ENCODE measurements at places on chromosomes 2 and 18. TPM values are rescaled to one million over a fixed set of nuclear protein-coding genes. Genes with fewer than 3 reads are reported as not detected.

The EML6 gene
- total RNA-seq: 0.53 TPM

The GMCL1 gene
- 9.5 TPM for total RNA-seq

The EPC2 gene
- total RNA-seq: 10.8 TPM

GRCh38 chr2:185608799-185609198, 129.8 kb upstream of the FSIP2 start:
- DNase-seq: peak; percentile 44

GRCh38 chr18:80245781-80246444, 1.4 kb downstream of the PARD6G start:
- peak; percentile 59 for DNase-seq

DNA sequence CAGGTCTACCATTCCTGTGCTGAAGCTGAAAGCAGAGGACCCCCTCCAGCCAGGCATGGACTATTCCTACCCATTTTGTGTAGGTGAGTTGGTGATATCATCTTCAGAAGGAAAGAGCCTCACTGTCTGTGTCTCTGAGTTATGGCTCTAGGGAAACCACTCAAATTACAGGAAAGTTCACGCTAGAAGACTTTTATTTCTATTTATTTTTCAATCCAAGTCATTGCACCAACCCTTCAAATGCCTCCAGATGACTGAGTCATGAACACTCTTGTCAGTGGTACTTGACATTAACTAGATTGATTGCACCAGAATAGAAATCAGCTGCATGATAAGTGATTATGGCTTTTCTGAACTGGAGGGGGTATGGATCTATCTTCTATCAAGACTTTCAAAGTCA, 338.4 kb downstream of the MBD2 start:
- DNase-seq: no peak

DNA sequence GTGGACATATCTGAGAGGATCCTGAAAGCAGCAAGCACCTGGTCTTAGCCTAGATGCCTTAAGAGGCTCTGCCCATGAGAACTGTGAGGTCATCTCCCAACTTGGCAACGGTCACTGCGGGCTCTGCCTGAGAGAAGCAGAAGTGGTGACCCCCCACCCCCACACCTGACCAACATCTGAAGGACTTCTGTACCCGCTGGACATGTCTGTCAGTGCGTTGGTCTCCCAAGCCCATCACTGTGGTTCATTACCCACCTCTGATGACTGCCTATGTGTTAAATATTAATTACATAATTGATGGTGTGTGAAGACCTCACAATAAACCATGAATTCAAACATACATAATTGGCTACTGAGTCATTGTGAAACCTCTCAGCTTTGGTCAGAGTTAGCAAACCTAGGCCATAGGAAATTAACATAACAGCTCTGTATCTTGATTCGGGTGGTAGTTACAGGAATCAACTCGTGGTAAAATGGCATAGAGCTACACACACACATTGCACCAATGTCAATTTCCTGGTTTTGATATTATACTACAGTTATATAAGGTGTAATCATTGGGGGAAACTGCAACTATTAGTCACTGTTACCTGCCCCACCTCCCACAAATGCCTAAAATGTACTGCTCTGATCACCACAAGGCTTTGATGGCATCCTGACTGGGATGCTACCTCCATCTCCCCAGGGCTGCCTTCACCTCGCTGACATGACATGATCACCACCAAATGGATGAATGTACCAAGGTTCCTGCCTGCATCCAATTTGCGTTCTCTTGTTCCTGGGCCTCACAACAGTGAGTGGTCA, 4.3 kb upstream of the GALNT1 start:
- DNase-seq: peak; percentile 33

- no peak for DNase-seq
Measured at GRCh38 chr18:62037989-62038778, 145.4 kb upstream of the RNF152 start.

The ZNF638 gene
- 112 TPM for total RNA-seq

DNA sequence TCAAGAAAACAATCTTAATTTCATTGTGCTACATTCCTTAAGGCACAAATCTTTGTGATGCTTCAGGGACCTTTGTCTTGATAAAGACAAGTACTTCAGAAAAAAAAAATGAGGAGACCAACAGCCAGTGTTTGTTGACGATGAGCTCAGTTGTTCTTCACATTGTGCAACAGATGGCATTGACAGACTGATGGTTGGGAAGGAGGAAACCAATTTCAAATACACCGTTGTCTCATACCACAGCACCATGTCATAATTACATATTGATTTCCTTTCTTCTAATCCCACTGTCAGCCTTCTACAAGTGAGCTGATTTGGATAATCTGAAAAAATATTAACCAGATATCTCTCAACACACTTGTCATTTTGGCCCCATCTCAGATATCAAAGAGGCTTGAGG, 53.7 kb upstream of the GRB14 start:
- DNase-seq: peak; percentile 26

DNA sequence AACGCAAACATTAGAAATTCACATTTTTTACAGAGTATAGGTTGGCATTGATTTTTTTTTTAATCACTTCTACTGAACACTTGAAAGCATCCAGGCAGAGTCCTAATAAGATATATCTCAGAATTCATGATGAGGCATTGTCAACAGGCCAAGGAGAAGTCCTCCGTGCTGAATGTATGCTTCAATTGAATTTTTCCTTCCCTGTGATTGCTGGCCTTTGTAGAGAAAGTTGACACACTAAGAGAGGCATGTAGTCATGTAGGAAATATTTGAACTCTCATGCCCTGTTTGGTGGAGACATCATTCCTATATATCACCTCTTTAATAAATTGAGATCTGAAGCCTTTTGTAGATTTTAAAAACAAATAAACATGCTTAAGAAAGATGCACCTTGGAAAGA, 844.9 kb downstream of the CPS1 start:
- peak; percentile 58 for DNase-seq
